ENCODE measurements at places on chromosomes 1 and 21.

- DNase-seq = no peak
Observed at GRCh38 chr1:111605576-111605975, 14.0 kb upstream of the RAP1A start.

GRCh38 chr1:226403201-226404034 is 4.5 kb downstream of the PARP1 start:
- DNase-seq = peak; percentile 62

GRCh38 chr1:84116558-84116957 is 27.5 kb upstream of the PRKACB start:
- no peak for DNase-seq

GRCh38 chr1:178739285-178740045 is 14.4 kb downstream of the RALGPS2 start:
- no peak for DNase-seq

- no peak for DNase-seq
Observed at GRCh38 chr1:35080171-35080854, 1.1 kb downstream of the ZMYM1 start.

DNA sequence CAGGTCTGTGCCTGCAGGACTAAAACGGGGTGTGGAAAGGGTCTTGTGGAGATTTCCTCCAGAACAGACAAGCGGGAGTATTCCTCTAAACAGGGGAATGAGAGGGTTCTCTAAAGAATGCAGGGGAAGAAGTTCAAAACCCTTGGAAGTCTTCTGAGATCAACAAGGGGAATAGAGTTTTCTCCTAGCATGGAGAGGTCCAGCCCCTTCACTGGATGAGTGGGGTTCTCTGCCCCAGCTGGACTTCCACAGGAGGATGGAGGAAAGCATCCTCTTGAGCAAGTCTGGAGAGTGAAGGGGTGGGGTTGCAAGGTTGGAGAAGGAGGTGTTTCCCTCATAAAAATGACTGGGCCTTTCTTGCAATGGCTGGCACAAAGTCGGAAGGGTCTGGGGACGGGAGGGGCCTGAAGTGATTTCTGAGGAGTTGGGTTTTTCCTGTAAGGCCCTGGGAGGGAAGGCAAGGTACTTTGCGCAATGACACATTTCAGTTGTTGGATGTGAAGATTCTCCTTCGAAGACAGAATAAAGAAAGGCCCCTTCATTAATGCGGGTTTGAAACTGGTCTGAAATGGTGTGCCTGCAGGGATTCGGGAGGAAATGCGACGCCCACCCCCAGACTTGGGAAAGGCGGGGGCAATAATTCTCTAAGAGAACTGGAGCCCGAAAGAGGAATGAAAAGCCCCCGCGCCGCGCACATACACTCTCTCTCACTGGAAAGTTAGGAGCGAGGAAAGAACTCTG is 884 bp downstream of the SPATA6 start:
- no peak for DNase-seq

GRCh38 chr1:75053207-75053606 is 81.0 kb upstream of the LHX8 start:
- DNase-seq = no peak

DNA sequence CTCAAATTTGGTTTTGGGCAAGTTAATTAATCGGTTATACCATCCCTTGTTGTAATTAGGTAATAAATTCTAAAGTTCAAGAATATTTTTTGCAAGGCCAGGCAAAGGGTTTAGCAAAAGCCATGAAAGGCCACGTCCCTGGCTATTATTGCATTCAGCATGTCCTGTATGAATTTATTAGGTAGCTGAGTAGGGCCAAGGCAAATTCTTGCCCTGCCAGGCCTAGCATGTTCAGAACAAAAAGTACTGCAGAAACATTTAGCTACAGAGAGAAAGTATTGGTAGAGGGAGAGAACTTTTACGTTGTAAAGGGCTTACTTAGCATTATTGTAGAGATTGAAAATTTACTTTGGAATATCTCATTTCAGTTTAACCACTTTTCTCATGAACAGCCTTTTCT is 94.4 kb downstream of the PATJ start:
- no peak for DNase-seq

- no peak for DNase-seq
Observed at GRCh38 chr1:243244432-243244841, 10.6 kb downstream of the CEP170 start.

DNA sequence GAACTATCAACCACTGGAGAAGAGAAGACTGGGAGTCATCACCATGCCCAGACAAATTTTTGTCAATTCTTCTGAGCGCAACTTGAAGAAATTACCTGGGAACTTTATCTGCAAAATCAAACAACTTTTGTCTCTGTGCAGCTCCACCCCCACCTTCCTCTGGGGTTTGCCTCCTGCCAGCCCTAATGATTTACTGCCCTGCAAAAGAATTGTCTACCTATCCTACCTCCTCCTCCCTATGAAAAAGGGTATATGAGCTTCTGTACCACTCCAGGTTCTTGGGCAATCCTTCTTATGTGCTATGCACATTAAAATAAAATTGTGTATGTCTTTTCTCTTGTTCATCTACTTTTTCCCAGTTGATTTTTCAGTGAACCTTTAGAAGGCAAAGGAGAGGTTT is 191.9 kb downstream of the URB2 start:
- DNase-seq = no peak

- no peak for DNase-seq
Observed at GRCh38 chr21:14589855-14590563, 43.9 kb upstream of the SAMSN1 start.

- no peak for DNase-seq
Observed at GRCh38 chr1:161273402-161273801, 14.9 kb downstream of the PCP4L1 start.

DNA sequence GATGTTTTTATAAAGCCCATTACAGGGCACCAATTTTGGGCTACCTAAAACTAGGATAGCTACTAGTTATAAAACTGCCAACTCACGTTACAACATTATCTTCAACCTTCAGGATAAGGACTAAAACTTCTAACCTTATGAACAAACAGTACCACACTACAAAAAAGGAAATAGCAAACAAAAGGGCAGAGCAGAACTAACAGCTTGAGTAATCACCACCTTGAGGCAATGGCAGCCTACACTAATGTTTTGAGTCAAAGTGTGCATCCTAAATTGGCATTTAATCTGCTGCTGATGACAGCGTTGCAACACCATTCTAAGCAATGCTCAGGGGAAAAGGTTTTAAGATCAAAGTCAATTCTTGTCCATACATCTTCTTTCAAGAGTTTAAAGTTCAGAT is 27.2 kb downstream of the PTP4A2 start:
- no peak for DNase-seq

All from spleen (tissue), 13 donors.